Right atrium auricular region (tissue), 2 donors: ENCODE measurements at places on chromosomes 7 and 10.

- no peak for DNase-seq
These were observed 61.1 kb downstream of the PKD1L1 start for GRCh38 chr7:47887016-47887640.

DNA sequence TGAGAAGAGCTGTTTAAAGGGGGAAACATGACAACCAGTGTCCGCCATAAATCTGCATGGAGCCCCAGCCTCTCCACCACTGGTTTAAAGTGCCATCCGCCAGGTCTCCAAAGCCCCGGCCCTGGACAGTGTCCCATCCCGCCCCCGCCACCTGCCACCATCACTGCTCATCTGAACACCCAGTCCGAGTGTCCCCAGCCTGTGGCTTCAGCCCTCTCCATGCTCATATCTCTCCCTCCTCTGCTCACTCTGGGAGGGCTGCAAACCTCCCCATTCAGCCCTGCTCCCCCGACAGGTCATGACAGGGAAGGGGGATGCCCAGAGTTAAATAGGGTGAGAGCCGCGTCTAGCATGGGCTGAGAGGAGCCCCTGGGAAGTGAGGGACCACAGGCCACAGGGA is 266.2 kb downstream of the DNAJB6 start:
- no peak for DNase-seq

- DNase-seq: no peak
These were observed 45.3 kb upstream of the ZMIZ1 start for GRCh38 chr10:79023240-79024162.

GRCh38 chr7:41787651-41788350 is 84.9 kb upstream of the INHBA start:
- DNase-seq: no peak

DNA sequence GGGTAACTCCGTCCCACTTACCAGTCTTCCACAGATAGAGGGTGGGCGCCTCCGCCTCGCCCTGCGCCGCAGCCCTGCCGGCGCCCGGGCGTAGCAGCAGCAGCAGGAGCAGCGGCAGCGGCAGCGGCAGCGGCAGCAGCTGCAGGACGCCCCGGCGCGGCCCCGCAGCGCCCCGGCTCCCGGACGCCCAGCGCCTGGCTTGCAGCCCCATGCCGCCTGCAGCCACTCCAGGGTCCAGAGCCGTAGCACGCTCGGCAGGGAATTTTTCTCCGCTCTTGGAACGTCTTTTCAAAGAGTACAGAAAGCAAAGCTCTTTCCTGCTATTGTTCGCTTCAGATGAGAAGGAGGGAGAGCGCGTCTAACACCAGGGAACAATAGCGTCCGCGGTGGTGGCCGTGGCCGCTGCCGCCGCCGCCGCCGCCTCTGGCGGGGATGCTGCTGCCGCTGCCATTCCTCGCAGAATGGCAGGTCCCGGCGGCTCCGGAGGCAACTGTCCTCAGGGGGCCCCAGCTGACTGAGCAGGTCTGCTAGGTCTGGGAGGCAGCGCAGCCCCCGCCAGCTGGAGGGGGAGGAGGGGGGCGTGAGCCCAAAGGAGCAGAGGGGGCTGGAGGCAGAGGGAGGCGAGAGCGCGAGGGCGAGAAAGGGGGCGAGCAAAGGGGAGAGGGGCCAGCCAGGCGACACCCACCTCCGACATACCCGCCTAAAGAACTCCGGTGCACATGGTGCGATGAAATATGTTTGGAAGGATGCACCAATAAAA is at the start of gene THSD7A:
Gene THSD7A (minus strand): TSS at position 463 of the 760 bp plus-strand sequence. CDS start 252 bp downstream, at position 211.
- DNase-seq: no peak

DNA sequence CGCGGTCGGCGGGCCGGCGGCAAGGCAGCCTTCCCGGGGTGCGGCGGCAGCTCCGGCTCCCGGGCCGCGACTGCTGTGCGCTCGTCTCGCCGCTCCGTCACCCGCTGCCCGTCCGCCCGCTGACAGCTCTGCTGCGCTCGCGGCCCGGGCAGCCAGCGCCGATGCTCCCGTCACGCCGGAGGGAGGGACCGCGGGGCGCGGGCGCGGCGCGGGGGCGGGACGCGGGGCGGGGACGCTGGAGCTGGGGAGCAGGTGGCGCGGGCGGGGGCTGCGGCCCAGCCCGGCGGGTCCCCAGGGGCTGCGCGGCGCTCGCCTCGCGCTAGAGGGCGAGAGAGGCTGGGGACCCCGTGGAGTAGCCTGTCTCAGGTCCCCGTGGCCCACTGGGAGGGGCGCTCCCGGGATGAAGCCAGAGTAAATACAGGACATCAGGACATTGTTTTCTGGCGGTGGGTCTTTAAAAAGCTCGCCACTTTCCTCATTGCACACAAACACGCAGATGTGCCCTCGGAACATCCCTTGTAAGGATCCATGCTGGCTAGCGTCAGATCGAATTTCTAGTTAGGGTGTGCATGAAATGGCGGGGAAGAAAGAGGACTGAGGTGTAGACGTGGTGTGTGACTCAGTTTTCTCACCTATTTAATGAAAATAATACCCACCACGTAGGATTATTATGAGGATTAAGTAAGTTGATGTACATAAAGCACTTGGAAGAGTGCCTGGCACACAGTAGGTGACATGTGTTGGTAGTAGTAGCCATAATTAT is at the start of gene ELAPOR2:
Gene ELAPOR2 (minus strand): TSS at position 130 of the 763 bp plus-strand sequence. CDS start 141 bp downstream, outside the sequence.
- peak; percentile 60 for DNase-seq

DNA sequence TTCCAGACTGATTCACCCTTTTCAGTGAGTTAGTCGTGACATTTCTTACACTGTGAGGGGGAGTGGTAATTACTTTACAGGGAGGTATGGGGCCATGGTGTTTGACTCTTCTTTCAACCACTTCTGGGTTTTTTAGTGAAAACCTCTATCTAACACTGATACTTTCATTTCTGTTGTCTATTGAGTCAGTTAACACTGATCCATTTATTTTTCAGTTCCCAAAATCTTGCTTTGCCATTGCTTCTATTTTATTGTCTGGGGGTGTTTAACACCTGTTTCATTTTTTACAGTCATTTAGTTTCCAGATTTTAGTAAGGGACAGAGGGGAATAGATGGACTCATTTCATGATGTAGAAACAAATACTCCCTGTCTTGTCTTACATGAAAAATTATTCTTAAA is 61.5 kb downstream of the HELLS start:
- DNase-seq: no peak

DNA sequence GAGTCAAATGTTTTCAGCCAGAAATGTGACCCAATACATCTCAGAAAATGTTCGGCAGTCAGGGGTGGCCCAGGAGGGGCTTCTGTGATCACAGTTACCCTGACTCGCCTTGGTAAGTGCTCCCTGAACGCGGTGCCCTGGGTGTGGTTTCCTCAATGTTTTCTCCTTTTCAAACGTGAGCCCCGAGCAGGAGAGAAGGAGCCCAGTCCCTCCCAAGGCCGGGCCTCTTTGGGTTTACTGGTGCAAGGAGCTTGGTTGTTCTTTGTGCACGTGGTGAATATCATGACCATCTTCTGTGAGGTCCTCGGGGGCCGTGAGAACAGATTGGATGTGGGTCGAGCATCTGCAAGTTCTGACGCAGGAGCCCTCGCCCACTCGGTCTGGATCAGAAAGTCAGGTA is 55.8 kb upstream of the VIPR2 start:
- DNase-seq: no peak

- DNase-seq: no peak
These were observed 285.3 kb downstream of the NRG3 start for GRCh38 chr10:82160307-82160706.

GRCh38 chr10:80416479-80417098 is 8.2 kb downstream of the PRXL2A start:
- peak; percentile 70 for DNase-seq

GRCh38 chr10:62166331-62167131 is 102.1 kb downstream of the RTKN2 start:
- no peak for DNase-seq

- DNase-seq: no peak
These were observed 719.6 kb upstream of the GRM3 start for GRCh38 chr7:85924062-85924461.

DNA sequence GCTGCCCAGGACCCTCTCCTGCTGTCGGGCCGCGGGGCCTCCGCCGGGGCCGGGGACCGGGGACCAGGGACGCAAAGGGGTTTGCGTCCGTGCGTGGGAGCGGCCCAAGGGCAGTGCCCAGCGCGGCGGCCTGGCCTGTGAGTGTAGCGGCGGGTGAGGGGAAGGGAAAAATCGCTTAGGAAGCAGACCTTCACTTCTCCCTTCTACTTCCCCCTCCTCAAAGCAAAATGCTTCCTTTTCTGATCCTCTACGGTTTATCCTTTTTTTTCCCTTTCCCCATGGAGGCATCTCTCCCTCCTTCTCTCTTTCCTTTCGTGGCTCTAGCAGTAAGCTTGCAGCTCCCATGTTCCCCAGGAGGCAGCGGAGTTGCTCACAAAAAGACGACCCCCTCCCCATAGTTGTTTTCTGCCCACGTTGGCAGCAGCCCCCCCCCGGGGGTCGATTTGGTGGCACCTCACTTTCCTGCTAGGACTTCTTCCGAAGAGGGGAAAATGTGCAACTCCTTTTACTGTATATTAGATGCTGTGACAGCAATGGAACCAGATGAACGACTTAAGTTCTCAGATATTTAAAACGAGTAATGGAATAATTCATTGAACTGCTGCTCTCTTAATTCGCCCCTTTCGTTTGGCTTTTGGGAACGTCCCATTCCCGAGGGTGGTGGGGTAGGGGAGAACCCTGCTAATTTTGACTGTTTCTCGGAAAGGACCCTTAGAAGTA is 724 bp downstream of the CAPZA2 start:
- no peak for DNase-seq

DNA sequence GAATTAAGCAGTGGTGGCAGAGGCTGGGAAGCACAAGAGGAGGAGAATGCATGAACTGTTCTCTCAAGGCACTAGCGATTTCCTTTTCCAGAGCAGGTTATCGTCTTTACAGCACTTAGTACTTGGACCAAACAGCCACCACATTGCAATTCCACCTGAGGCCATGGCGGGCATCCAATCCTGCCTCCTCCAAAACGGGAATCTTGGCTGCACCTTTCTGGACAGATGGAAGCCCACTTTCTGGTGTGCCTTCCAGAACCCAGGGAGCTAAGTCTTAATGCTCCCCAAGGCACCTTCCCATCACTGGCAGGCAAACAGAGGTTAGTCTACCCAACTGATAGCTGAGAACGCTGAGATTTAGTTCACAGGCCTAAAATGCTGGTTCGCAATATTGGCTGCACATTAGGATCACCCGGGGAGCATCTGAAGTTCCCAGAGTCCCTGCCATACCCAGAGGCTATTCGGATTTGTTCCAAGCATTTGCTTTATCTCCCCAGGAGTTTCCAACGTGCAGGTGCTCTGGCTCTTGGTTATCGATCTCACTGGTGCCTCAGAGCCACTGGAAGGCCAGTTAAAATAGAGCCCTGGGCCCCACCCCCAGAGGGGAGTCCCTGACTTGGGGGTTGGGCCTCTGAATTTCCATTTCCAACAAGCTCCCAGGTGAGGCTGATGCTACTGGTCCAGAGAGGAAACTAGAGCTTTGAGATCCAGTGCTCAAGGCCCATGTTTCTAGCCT is 62.2 kb downstream of the KCNMA1 start:
- no peak for DNase-seq

GRCh38 chr7:7967886-7968543 is 581 bp upstream of the GLCCI1 start:
- DNase-seq: no peak

GRCh38 chr7:26279405-26279804 is 12.3 kb upstream of the SNX10 start:
- no peak for DNase-seq

DNA sequence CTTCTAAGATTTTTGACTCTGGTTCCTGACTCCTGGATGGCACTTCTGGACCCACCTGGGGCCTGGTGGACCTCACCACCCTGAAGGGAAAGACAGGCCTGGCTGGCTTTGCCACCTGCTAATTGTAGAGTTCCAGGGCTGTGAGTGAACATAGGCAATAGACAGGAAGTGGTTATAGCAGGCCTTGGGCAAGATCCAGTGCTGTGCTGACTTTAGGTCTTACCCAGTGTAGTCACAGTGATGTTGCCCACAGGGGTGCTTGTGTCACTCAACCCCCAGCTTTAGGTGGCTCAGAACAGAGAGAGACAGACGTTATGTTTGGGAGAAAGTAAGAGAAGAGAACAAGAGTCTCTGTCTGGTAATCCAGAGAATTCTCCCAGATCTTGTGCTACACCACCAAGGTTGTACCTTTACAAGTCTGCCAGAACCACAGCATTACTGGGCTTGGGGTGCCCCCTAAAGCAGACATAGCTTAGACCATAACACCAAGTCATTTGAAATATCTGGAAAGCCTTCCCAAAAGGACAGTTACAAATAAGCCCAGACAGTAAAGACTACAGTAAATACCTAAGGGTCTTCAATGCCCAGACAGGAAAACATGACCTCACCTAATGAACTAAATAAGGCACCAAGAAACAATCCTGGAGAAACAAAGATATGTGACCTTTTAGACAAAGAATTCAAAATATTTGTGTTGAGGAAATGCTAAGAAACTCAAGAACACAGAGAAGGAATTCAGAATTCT is 303.4 kb downstream of the PCLO start:
- DNase-seq: no peak

DNA sequence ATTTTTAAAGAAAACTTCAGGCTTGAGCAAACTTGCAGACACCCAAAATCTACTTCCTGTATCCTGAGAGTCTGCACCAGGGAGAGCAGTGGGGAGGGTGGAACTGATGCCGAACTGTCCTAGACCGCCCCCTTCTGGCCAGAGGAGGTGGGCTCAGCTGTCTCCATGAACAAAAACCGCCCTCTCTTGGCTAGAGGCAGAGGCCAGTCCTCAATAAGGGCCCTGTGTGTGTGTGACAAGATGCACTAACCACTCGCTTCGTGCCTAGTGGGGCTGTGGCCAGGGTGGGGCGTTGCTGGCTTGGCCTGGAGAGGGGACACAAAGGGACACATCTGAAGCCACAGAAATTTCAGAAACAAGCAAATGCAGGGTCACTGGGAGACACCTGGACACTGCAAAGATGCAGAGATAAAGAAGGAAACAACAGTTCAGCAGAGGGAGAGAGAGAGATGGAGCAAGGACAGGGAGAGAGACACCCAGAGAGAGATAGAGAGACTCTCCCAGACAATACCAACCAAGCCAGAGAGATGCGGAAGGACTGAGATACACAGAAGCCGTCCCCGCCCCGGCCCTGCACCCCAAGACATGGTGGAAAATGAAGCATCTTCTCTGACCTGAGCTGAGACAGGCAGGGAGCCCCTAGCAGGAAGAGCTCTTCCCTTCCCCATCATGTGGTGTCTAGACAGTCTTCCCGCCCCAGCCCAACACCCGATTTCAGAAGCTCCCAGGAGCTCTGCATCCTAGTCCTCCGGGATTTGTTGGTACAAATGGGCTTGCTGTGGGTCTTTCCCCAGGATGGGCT is 22.7 kb upstream of the FXYD4 start:
- peak; percentile 80 for DNase-seq

DNA sequence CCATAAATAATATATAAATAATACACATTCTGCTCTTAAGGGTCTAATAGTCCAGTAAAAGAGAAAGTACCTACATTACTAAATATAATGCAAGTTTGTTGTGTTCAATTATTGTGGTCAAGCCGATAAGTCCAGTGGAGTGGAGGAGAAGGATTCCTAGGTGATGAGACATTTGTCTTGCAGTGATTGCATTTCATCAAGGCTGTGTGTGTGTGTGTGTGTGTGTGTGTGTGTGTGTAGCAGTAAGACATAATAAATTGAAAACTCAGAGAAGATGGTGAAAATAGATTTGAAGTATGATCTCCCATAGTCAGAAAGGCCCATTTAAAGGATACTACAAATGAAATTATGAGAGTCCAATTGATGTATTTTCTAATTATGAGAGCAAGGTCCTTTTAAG is 192.5 kb upstream of the SEMA3C start:
- DNase-seq: no peak

- no peak for DNase-seq
These were observed 204.1 kb downstream of the KCNMA1 start for GRCh38 chr10:77433546-77433945.
